Endothelial cell of umbilical vein (primary cell): ENCODE measurements at places on chromosomes 13 and 19. TPM values are rescaled to one million over a fixed set of nuclear protein-coding genes. Genes with fewer than 3 reads are reported as not detected.

GRCh38 chr13:36530861-36531590 is 98.7 kb downstream of the CCNA1 start:
- DNase-seq, result peak; percentile 6
- no peaks in the 10 kb centered on the region for H3K36me3 ChIP-seq
- peak overlapping the region; percentile 95 for H3K27ac ChIP-seq
- no peaks in the 10 kb centered on the region for H3K27me3 ChIP-seq
- H3K4me3 ChIP-seq, result no peak overlapping the region
- peaks cover 47% of the 10 kb centered on the region for H3K4me1 ChIP-seq

PLIN5 gene
- total RNA-seq, result 0.24 TPM in 1 of 2 replicates, not detected in the other

DNA sequence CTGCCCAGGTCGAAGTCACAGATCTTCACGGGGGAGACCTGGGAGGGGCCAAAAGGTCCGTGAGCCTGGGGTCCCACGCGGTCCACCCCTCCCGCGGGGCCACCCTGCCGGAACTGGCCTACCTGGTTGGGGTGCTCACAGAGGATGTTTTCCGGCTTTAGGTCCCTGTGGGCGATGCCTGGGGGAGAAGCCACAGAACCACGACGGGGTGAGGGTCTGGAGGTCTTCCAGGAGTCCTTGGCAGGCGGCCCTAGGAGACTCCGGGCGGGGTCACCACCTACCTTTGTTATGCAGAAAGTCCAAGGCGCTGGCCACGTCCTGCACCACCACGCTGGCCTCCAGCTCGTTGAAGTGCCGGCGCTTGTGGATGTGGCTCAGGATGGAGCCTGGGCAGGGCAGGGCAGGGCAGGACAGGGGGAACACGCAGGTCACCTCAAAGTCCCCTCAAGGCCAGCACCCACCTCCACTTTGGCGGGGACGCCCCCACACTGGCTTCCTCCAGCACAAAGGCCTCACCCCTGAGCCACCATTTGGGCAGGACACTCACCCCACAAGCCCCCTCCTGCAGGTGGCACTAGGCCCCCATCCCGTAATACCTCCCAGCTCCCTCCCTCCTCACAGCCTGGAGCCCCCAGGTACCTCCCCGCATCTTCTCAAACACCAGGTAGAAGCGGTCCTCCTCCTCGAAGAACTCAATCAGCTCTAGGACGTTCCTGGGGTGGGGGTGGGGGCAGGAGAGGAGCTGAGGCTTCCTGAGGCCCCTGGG is 8.4 kb downstream of the MKNK2 start:
- peak overlapping the region; percentile 9 for H3K27ac ChIP-seq
- DNase-seq, result no peak
- peaks cover 23% of the 10 kb centered on the region for H3K4me1 ChIP-seq
- peaks cover 60% of the 10 kb centered on the region for H3K36me3 ChIP-seq
- H3K4me3 ChIP-seq, result no peak overlapping the region

CRX gene
- total RNA-seq, result not detected in 2 replicates

GRCh38 chr13:100789481-100789880 is 114.9 kb upstream of the TMTC4 start:
- DNase-seq, result peak; percentile 5
- no peak overlapping the region for H3K4me3 ChIP-seq
- H3K27ac ChIP-seq, result no peak overlapping the region
- H3K27me3 ChIP-seq, result no peaks in the 10 kb centered on the region

ZNF568 gene
- 4.1 and 6.4 TPM in 2 replicates for total RNA-seq

THSD8 gene
- 13.2 and 15.9 TPM in 2 replicates for total RNA-seq

CDC42EP5 gene
- total RNA-seq, result 73.8 and 85.5 TPM in 2 replicates

DNA sequence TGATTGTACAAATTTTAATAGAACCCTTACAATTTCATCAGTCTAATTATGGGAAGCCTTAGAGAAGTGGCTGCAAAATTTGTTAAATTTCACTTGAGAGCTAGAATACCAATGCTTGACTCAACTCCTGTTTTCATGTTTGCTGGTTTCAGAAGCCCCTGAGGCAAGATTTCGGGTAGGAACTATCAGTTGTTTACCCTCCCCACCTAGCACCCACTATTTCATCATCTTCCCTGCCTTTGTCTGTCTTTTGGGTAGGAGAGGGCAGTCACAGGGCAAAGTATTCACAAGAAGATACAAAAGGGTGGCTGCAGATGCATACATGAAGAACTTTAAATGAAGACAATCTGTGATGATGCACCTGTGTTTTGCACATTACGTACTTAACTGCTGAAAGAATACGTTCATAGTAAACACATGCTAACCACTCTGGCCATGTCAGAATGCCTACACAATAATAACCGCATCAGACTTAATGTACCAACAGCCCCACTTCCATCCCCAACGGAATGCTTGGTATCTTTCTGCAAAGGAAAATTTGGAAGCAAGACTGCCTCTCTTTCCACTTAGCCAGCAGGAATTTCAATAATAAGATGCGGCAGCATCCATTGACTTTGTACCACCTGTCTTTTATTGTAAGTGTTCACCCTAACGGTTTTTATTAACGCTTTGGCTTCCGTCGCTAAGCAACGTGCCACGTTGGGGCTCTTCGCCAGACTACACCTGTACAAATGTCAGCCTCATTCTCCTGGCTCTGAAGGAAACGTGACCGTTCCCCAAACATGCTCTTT is 30.4 kb downstream of the TPT1 start:
- H3K27me3 ChIP-seq, result no peaks in the 10 kb centered on the region
- no peak for DNase-seq
- peaks cover 10% of the 10 kb centered on the region for H3K4me1 ChIP-seq
- H3K36me3 ChIP-seq, result no peaks in the 10 kb centered on the region

DNA sequence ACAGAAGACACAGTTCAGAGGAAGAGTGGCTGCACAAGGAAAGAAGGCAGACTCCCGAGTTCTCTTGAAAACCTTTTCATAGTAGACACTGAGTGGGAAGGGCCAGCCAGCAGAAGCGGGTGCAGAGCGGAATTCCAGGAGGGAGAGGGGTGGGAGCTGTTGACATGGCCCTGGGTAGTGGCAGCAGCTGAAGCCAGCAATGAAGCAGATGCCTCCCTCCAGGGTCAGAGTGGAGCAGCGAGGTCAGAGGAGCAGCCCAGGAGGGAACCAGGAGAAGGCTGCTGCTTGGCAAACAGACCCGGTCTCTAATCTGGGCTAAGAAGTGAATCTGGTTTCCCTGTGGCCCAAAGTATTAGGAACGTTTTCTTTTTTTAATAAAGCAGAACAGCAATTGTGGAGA is 73.9 kb upstream of the SPATA13 start:
- no peaks in the 10 kb centered on the region for H3K36me3 ChIP-seq
- peaks cover 2% of the 10 kb centered on the region for H3K27me3 ChIP-seq
- H3K27ac ChIP-seq, result no peak overlapping the region
- no peaks in the 10 kb centered on the region for H3K4me1 ChIP-seq
- no peak for DNase-seq

GRCh38 chr19:38036707-38037611 is 130.0 kb downstream of the SIPA1L3 start:
- H3K4me1 ChIP-seq, result no peaks in the 10 kb centered on the region
- H3K27me3 ChIP-seq, result no peaks in the 10 kb centered on the region
- no peak overlapping the region for H3K4me3 ChIP-seq
- no peaks in the 10 kb centered on the region for H3K36me3 ChIP-seq
- no peak for DNase-seq
- H3K27ac ChIP-seq, result no peak overlapping the region

TSHZ3 gene
- total RNA-seq, result 6.0 and 6.2 TPM in 2 replicates

DNA sequence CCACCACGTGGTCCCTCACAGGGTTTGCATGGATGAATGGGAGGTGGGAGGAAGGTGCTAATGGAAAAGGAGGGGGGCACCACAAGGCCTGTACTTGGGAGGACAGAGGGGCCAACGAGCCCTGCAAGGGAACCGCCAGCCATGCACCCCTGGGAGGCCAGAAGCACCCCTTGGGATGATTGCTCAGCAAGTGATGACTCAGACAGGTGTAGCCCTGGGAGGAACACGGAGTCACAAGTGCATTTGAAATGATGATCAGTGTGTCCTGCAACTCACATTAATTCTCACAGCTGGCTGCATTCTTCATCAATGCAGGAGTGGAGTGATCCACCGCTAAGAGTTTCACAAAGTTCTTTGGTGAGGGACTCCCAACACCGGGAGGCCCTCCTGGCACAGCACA is 82.8 kb upstream of the ZNF254 start:
- no peak overlapping the region for H3K4me3 ChIP-seq
- DNase-seq, result no peak

GRCh38 chr13:77480066-77480465 is 55.4 kb upstream of the SCEL start:
- no peak overlapping the region for H3K4me3 ChIP-seq
- H3K4me1 ChIP-seq, result peaks cover 3% of the 10 kb centered on the region
- no peak overlapping the region for H3K27ac ChIP-seq
- H3K36me3 ChIP-seq, result no peaks in the 10 kb centered on the region

DNA sequence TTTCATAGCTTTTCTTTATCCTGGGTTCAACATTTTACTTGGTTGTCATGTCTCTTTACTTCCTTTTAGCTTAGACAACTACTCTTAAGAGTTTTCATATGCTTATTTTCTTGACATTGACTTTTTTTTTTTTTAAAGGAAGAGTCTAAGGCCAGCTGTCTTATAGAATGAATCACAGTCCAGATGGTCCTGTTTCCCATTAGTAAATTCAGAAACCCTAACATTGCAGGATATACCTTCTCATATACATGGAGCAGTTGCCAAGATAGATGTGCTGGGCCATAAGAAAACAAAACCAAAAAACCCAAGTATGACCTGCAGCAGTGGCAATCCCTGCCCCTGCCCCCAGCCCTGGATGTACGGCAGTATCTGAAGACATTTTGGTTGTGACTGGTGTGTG is 72.8 kb downstream of the COG3 start:
- no peaks in the 10 kb centered on the region for H3K4me1 ChIP-seq
- no peak overlapping the region for H3K27ac ChIP-seq
- no peak overlapping the region for H3K4me3 ChIP-seq
- no peak for DNase-seq

DNA sequence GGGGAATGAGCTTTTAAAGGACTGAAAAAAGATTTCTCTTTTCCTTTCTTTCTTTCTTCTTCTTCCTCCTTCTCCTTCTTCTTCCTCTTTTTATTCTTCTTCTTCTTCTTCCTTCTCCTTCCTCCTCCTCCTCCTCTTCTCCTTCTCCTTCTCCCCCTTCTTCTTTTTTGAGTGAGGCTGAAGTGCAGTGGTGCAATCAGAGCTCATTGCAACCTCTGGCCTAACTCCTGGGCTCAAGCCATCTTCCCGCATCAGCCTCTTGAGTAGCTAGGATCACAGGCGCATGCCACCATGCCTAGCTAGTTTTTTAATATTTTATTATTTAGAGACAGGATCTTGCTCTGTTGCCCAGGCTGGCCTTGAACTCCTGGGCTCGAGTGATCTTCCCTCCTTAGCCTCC is 120.9 kb upstream of the KL start:
- no peaks in the 10 kb centered on the region for H3K4me1 ChIP-seq
- no peak overlapping the region for H3K4me3 ChIP-seq
- DNase-seq, result no peak
- H3K36me3 ChIP-seq, result no peaks in the 10 kb centered on the region

DNA sequence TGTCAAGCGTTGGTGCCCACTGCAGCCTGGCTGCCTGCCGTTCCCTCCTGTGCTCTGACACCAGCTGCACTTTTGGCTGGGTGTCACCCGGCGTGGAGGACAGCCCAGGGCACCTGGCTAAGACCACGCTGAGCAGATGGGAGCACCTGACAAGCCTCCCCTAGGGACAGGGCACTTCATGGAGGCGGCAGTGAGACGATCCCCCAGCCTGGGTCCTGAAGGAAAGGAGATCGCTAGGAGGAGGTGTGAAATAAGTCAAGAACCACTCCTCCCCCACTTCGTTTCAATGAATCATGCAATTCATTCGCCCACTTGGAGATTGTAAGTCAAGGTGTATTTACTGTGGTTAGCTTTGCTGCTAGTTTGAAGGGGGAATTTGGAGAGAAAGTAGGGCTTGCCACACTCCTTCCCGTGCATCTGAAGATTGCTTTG is 38.8 kb downstream of the VSTM2B start:
- no peak for DNase-seq
- H3K27ac ChIP-seq, result no peak overlapping the region
- no peaks in the 10 kb centered on the region for H3K27me3 ChIP-seq
- no peaks in the 10 kb centered on the region for H3K4me1 ChIP-seq
- no peaks in the 10 kb centered on the region for H3K36me3 ChIP-seq
- no peak overlapping the region for H3K4me3 ChIP-seq

TMEM150B gene
- total RNA-seq, result not detected in 2 replicates

- H3K27me3 ChIP-seq, result no peaks in the 10 kb centered on the region
- H3K36me3 ChIP-seq, result no peaks in the 10 kb centered on the region
- H3K27ac ChIP-seq, result no peak overlapping the region
- DNase-seq, result no peak
- no peak overlapping the region for H3K4me3 ChIP-seq
- no peaks in the 10 kb centered on the region for H3K4me1 ChIP-seq
These were observed 8.2 kb downstream of the ZNF439 start for GRCh38 chr19:11856596-11857250.

- H3K27ac ChIP-seq, result no peak overlapping the region
- DNase-seq, result no peak
- no peaks in the 10 kb centered on the region for H3K4me1 ChIP-seq
- H3K36me3 ChIP-seq, result no peaks in the 10 kb centered on the region
- H3K27me3 ChIP-seq, result no peaks in the 10 kb centered on the region
These were observed 7.4 kb upstream of the KLHL26 start for GRCh38 chr19:18629166-18630088.

- no peak overlapping the region for H3K27ac ChIP-seq
- H3K36me3 ChIP-seq, result no peaks in the 10 kb centered on the region
- DNase-seq, result no peak
- H3K4me3 ChIP-seq, result no peak overlapping the region
- H3K4me1 ChIP-seq, result no peaks in the 10 kb centered on the region
These were observed 258.9 kb upstream of the PCDH9 start for GRCh38 chr13:67489016-67489415.

TPGS1 gene
- total RNA-seq, result 24.0 and 24.7 TPM in 2 replicates

ZNF530 gene
- total RNA-seq, result 4.0 TPM in 2 replicates

DNA sequence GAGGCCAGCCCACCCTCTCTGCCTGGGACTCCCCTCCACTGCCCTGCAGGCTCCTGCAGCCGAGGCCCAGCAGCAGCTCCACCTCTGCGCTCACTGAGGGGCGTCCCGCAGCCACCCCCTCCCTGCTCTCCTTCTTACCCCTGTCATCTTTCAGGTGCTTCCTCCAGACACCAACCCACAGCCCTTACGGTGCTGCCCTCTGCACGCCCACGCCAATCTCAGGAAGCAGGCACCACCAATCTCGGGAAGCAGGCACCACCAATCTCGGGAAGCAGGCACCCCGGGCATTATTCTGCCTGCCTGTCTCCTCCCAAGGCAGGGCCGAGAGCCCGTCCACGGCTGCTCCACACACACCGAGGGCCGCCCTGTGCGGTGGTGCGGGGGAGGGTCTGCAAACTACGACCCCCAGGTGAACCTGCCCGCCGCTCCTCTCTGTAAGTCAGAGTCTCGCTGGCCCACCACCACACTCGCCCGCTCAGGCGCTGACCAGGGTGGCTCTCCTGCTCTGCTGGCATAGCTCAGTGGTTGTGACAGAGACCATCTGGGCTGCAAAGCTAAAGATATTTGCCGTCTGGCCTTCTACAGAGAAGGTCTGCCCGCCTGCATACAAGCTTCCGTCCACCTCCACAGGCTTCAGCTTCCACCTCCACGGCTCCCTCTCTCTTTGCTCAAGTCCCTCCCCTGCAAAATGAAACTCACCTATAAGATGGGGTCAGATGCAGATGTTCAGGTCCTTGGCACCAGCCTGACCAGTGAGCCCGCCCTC is 2.9 kb downstream of the LSM7 start:
- peaks cover 13% of the 10 kb centered on the region for H3K36me3 ChIP-seq
- H3K27me3 ChIP-seq, result no peaks in the 10 kb centered on the region
- H3K4me3 ChIP-seq, result no peak overlapping the region
- peak; percentile 59 for DNase-seq
- H3K4me1 ChIP-seq, result peaks cover 15% of the 10 kb centered on the region
